Vagina (tissue), 2 donors: ENCODE measurements at places on chromosomes 12 and 14.

GRCh38 chr14:98758440-98758839 lies 513.6 kb downstream of the BCL11B start:
- DNase-seq, result no peak

GRCh38 chr12:2692080-2692479 lies 102.7 kb upstream of the FKBP4 start:
- DNase-seq, result no peak

- no peak for DNase-seq
These were observed 180.6 kb downstream of the AACS start for GRCh38 chr12:125245581-125246557.

GRCh38 chr12:103085541-103085940 lies 128.1 kb downstream of the ASCL1 start:
- no peak for DNase-seq

DNA sequence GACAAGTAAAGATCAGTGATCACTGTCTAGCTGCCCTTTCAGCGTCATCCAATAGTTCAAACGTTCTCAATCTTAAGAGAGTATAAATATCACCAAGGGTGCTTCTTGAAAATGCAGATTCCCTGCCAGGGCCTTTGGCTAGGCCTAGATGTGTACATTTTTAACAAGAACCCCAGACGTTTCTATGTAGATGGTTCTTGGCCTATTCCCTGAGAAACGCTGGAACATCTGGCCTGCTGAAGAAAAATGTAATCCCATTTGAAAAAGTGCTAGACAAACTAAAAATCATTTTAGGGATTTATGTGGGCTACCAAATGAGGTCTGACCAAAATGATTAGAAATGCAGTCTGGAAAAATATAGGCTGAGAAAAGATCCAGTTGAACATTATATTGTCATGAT lies 231.7 kb downstream of the ADAMTS20 start:
- no peak for DNase-seq

GRCh38 chr12:3311027-3311402 lies 180.0 kb upstream of the PRMT8 start:
- DNase-seq, result no peak

- DNase-seq, result no peak
These were observed 953 bp upstream of the SNRPF start for GRCh38 chr12:95857799-95858198.

DNA sequence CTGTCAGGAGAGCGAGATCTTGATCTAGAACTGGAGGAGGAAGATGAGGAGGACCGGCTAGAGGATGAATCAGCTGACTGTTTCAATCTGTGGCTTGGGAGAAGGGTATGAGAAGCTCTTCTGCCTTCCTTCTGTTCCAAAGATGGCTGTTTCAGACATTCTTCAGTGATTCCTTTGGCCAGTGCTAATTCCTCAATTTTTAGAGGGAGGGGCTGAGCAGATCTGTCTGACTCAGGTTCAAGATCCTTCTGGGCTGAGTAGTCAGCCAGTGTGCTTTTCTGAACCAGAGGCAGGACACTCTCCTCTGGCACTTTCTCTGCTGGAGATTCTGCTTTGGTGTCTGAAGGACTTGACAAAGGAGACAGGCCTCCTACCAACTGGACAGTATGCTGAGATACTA lies 15.2 kb downstream of the ACIN1 start:
- DNase-seq, result no peak

DNA sequence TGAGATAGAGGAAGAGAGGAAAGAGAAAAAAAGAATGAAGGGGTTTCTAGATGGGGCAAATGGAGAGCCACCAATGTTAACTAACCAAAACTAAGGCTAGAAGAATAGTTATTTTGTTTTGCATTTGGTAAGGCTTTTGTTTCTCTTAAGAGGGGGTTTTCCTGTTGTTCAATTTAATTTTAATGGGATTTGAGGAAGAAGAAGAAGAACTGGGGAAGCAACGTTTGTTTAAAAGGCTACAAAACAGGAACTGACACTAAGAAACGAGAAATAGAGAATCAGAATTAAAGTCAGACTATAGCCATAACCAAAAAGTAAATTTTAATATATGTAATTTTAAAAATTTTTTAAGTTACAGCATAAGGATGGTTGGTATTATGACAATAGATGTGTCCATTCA lies 13.7 kb downstream of the TXNDC16 start:
- no peak for DNase-seq

DNA sequence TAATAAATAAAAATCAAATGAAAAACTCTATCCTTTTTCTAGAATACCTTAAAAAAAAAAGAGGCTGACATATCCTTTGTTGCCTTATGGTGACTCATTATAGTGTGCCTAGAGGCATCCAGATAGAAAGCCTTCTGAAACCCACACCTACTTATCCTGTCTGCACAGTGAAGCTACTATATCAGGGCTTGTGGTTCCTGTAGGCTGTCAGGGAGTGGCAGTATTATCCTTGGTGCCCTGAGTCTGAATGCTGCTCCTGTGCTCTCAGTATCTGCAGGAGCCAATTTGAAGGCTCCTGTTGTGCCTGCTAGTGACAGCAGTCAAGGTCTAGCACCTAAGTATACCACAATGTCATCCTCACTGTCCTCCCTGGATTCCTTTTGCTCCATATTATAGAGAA lies 168.4 kb upstream of the AVPR1A start:
- no peak for DNase-seq

DNA sequence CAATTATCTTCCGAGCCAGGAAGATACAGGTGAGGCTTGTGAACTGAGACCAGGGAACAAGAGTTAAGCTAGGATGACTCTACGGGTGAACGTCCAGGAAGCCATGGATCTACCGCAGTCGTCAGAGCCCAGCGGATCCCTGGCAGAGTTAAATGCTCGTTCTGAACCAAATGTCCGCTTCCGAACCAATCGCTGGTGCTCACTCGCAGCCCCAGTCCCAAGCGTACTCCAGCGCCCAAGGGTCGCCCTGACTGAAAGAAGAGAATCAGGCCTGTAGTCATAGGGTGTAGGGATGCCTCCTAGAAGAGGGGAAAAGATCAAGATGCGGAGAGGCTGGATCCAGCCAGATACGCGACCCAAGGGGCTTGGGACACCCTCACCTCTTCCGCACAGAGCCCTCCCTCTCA lies 283 bp downstream of the VIPAS39 start:
- no peak for DNase-seq

DNA sequence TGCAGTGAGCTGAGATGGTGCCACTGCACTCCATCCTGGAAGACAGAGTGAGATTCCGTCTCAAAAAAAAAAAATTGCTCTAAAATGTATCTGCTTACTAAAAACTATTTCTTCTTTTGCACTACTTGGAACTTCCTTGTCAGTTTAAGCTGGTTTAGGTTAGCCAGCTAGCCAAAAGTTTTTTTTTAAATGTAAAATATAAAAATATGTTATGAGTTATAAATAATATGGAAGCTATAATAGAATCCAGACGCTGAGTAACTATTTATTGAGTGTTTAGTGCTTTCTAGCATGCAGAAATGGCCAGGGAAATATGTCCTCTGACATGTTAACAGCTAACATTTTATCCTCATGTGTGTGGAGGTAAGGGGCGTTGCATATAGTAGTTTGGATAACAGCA lies 85.6 kb downstream of the PLEKHA5 start:
- DNase-seq, result no peak

DNA sequence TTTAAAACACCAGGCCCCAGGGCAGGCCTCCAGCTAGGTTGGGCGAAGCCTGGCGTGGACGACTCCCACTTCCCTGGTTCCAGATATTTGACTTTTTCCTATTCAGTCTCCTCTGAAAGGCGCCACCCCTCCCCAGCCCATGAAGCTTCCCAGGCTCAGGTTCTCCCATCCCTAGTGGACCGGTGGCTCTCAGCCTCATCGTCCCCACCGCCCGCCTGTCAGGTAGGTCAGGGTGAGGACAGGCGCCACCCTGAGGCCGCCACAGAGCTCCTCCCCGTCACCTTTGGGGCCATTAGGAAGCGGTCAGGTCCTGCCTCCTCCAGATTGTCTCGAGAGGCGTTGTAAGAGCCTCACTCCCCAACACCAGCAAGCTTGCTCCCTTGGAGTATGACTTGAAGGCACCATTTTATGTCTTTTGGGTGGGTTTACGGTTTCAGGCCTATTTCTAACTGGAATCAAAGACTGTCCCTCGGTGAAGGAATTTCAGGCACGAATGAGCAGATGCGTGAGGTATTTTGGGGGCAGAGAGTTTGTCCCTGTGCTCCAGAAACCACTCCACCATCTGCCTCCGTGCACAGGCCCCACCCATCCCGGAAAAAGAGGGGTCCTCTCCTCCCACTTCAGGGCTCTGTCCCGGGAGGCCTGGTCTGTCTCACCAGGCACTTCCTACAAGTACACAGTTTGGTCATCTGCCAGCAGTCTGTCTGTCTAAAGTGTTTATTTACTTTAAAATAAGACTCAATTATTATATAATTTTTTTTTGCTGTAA lies 55.6 kb downstream of the TSPAN9 start:
- no peak for DNase-seq

DNA sequence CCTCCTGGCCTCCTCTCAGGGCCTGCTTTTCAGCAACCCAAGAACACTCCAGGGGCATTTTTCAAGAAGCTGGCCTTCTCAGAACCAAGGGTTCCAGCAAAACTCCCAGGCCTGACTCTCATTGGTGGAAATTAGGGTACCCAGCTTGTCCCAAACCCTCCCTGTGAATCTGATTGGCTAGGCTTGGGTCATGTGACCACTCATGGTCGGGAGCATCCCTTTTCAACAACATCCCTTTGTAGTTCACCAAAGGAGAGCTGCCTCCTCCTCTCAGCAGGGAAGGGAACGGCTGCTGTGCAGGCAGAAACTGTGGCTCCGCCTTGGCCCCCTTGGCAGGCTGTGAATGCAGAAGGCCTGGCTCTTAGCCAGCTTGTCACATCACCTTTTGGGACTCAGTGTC lies 94.5 kb downstream of the AACS start:
- DNase-seq, result no peak

GRCh38 chr14:58108717-58109116 lies 43.3 kb downstream of the ARMH4 start:
- DNase-seq, result no peak

GRCh38 chr12:54759751-54760150 lies 94.6 kb upstream of the MUCL1 start:
- DNase-seq, result no peak

- no peak for DNase-seq
These were observed 40.2 kb upstream of the LTA4H start for GRCh38 chr12:96075560-96075959.

DNA sequence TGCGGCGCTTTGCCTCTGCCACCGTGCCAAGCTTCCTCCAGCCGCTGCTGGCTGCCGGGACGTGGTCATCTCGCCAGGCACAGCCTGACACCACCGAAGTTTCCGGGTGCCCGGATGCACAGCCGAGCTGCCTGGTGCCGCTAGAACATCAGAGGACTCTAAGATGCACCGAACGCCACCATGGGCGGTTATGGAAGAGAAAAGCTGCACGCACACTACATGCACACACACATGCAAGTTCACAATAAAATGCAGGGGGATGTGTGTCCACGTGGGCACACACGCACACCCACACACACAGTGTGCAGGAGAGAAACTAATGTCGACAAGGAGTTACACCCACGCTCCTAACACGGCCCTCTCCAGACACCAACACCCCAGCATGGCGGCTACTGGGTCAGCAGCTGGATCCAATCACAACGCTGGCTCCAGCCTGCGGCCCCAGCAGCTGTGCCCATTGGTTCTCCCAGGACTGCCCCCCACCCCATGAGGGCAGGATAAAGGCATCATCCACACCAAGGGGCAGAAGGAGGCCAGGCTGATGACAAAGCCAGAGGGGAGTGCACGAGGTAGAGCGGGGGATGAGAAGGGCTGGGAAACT lies 82.7 kb downstream of the BCL11B start:
- DNase-seq, result no peak

GRCh38 chr12:113246478-113247122 lies 25.3 kb downstream of the TPCN1 start:
- no peak for DNase-seq

DNA sequence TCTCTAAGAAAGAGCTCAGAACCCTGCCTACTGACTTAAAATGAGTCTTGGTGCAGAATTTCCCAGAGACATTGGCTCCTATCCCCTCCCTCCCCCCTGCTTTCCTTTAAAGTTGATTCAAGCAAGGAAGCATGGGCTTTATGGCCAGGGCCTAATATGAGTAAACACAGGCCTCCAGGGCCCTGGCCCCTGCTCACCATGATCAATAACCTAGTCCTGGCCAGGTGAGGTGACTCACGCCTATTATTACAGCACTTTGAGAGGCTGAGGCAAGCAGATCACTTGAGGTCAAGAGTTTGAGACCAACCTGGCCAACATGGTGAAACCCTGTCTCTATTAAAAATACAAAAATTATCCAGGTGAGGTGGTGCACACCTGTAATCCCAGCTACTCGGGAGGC lies 165.1 kb upstream of the TMCC3 start:
- DNase-seq, result no peak

DNA sequence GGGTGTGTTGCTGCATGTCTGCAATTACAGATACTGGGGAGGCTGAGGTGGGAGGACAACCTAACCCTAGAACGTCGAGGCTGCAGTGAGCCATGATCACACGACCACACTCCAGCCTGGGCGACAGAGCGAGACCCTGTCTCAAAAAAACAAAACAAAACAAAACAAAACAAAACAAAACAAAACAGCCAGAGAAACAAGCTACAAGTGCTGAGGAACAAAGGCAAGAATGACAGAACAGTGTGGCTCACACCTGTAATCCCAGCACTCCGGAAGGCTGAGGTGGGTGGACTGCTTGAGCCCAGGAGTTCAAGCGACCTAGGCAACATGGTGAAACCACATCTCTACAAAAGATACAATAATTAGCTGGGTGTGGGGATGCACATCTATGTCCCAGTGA lies 38.0 kb upstream of the SRP54 start:
- no peak for DNase-seq

GRCh38 chr12:14395074-14395778 lies 29.7 kb downstream of the ATF7IP start:
- no peak for DNase-seq

DNA sequence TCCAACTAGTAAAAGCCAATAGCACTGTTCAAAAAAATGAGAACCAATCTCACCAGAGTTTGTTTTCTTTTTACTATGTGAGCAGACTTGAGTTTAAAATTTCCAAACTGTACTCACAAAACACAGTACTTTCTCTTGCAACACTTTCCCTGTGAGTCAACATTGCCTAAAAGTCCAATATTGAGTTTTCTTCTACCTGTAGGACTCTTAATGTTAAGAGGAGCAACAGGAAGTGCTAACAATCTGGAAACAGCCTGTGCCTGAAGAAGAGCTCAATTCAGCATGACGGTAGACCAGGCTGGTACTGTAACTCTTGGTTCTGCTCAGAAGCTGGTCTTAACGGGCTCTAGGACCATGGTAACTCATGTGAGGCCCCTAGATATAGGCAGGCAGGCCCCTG lies 144.3 kb downstream of the MED13L start:
- DNase-seq, result no peak

GRCh38 chr14:29077916-29078315 lies 311.3 kb downstream of the FOXG1 start:
- no peak for DNase-seq
